NCI-H446 (cell line): ENCODE measurements at places on chromosomes 6 and 20.

GRCh38 chr20:37075932-37076685 lies 19.7 kb downstream of the RBL1 start:
- no peak for DNase-seq

DNA sequence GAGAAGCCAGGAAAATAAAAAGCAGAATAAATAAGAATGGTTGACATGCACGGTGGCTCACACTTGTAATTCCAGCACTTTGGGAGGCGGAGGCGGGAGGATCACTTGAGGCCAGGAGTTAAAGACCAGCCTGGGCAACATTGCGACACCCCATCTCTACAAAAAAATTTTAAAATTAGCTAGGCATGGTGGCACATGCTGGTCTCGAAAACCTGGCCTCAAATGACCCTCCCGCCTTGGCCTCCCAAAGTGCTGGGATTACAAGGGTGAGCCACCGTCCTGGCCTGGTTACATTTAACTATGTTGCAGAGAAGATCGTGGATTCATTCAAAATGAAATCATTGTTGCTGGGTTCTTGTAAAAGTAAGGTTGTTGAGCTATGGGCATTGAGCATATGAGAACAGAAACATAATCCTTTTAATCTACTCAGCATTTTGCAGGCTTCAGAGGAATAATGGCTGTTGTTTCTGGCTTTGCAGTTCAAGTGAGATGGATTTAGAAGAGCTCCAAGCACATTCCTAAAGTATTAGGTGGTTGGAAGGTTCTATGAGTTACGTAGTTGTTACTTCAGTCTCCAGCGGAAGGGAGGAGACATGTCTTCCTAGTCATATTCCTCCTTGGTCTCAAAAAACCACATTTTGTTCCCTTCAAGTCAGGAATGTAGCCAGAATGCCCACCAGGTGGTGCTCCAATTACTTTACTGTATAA lies 45.6 kb upstream of the RAB23 start:
- peak; percentile 84 for DNase-seq

- DNase-seq: no peak
Observed at GRCh38 chr6:27872642-27873020, 39.6 kb downstream of the OR2B2 start.

DNA sequence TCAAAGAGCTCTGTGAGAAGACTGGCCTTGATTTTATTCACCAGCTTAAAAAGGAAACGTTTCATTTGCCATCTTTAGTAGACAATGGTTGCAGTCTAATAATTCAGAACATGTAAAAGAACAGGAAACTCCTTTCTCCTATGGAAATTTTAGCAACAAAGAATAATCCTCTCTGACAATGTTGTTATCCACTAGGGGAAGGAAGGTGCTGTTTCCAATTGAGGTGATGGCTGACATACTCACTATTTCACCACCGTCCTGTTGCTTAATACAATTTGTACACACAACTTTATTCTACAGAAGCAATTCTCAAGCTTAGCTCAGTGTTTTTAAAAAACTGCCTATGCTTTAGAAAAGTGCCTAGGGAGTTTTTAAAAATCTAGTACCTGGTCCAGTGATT lies 192.7 kb downstream of the ARHGAP18 start:
- no peak for DNase-seq

DNA sequence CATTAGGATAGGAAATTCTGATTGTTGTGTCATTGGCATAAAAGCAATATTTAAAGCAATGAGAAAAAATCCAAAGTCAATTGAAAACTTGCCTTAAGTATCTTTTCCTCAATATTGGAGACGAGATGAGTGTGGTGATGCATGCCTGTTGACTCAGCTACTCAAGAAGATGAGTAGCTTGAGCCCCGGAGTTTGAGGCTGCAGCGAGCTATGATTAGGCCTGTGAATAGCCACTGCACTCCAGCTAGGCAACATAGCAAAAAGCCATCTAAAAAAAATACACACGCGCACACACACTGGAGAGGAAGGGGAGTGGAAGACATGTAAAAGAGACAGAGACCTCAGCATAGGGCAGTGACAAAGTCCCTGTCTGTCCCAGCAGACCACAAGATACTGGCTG lies 9.7 kb upstream of the MARCKS start:
- DNase-seq: no peak

- peak; percentile 6 for DNase-seq
Observed at GRCh38 chr6:3208098-3208774, 19.2 kb downstream of the TUBB2B start.

DNA sequence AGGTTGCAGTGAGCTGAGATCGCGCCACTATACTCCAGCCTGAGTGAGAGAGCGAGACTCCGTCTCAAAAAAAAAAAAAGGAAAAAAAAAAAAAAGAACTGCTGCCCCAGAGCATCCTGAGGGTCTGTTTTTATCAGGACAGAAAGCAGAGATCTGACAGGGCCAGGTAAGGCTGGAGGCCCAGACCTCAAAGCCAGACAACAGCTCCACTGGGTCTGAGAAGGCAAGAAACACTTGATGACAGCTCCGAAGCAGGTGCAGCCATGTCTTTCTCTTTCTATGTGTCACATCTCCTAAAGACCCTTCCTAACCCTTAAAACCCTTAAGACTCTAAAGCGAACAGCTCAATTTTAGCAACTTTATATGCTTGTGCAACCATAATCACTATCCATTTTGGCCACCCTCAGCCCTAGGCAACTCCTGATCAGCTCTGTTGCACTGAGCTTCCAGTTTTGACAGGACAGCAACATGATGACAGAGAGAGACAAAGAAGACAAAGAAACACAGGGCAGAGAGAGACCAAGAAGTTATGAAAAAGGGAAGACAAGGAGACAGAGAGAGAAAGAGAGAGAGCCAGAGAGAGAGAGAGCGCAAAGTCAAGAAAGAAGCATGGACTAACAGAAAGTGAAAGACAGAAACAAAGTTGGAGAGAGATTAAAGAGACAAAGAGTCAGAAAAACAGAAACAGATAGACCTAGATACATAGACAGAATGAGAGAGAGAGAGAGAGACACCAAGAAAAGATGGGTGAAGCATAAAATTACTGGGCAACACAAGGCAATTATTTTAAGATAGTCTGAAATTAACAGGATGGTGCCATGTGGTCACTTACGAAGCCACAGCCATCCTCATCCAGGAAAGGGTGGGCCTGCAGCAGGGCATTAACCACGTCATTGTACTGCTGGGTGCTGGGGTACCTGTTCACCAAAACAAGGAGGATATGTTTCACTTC lies 39.2 kb downstream of the SAMD3 start:
- DNase-seq: no peak

GRCh38 chr6:49553384-49553783 lies 2.9 kb downstream of the C6orf141 start:
- no peak for DNase-seq

DNA sequence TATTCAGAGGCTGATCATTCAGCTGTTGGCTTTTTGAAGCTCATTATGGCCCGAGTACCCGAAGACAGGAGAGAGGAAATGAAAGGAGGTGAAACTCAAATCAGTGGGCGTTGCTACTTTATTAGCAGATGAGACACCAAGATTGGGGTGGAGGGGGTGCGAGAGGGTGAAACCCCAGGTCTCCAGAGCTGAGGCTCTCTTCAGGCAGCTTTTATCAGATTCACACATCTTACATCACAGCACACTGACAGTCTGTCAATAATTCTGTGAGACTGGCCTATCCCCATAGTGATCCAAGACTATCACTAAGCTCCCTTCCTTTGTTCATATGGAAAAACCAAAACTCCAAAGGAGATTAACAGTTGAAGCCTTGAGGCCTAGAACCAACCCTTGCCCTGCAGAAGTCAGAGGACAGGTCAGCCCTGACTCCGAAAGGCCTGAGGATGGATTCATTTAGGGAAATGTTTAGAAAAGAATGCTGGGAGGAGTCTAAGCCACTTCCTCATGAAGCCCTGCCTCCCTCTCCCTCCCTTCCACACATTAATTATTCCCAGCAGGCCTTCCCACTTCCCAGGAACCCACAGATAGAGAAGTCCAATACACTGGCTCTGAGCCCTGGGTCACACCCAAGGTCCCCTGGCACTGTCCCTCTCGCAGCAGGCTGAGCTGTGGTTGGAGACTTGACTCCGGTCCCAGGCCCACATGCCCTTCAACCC lies 23.2 kb downstream of the TRERF1 start:
- no peak for DNase-seq

DNA sequence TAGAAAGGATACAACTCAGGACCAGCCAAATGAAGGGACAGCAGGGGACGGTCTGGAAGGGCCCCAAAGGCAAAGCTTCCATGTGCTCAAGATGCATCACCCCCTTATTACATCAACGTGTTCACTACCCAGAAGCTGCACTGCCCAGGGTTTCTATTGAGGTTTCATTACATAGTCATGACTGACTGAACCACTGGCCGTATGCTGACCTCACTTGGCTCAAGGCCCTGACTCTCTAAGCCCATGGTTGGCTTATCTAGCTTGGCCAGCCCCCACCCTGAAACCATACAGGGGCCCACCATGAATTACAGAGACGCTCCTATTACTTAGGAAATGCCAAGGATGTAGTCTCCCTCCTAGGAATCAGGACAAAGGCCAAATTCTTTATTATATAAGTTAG lies 179.4 kb downstream of the FOXC1 start:
- no peak for DNase-seq

DNA sequence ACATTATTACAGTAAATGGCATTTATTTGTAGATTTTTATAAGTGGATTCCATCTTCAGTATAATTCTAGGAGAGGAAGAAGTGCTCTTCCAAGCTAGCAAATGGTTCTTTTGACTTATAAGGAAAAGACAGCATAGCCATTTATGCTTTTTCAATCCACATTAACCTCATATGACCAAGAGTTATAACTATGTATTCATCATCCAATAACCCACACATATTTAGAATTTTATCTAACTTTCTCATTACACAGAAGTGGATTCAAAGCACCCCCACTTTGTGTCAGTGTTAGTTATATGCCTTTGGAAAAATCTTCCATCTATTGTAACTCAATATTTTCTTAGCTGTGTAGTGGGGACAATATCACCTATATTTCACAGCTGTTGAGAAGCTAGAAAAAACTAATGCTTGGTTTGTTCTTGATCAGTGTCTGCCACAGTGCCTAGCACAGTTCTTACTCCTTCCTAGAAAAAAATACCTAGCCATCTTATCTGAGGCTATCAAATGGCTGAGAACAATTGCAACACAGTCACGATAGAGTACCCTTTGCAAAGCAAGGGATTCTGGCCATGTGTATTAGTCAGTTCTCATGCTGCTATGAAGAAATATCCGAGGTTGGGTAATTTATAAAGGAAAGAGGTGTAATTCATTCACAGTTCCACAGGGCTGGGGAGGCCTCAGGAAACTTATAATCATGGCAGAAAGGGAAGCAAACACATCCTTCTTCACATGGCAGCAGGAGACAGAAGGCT lies 986.3 kb downstream of the TFAP2A start:
- no peak for DNase-seq

DNA sequence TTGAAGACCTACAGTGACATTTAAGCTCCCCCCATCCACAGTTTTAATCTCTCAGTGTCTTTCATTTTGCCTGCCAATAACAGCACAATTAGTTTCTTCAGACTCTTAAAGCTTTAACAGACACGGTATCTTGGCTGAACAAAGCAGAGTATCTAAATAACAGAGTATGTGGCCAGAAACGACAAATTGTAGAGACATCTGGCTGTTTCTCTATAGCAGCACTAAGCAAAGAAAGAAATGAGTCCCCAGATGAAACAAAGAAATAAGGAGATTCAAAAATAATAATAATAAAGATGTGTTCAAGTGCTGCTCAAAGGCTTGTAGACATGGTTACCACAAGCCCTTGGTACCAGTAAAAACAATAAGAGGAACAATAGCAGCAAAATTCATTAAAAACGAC lies 97.8 kb upstream of the HDAC2 start:
- DNase-seq: peak; percentile 35
